Glomerular endothelial cell (primary cell): ENCODE measurements at places on chromosomes 1 and 21. TPM values are rescaled to one million over a fixed set of nuclear protein-coding genes. Genes with fewer than 3 reads are reported as not detected.

DNA sequence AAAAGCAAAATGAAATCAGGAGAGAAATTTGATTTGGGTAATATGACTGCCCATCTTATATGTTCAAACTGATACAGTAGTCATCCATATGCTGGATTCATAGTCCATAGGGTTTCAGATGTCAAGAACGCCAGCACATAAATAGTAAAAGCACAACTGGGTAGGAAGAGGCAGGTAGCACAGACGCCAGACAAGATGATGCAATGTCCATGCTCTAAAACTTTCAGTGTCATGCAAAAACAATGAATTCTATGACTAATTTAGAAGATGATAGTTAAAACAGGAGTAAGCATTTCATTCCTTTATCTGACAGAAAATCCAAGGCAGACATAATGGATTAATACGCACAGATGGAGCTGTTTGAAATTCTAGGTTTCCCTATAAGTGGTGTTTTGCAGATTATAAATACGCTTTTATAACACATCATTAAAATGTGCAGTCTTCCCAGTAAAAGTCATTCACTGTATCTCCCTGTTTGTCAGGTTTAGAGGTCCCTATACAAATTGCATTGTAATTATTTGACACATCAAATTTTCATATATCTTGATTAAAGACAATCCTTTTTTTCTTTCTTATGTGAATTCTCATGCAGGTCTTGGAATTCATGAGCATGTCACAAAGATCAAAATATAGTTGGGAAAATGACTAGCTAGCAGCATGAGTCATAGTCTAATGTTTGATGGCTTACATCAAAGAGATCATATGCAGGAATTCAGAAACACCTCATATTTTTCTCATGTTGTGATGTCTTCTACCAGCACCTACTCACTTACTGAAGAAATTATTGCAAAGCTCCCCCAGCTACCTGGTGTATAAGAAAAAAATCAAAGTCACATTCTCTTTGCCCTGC lies 139.9 kb downstream of the DSCAM start:
- DNase-seq: no peak

GRCh38 chr1:205210756-205211168 lies 740 bp downstream of the DSTYK start:
- DNase-seq: no peak

DNA sequence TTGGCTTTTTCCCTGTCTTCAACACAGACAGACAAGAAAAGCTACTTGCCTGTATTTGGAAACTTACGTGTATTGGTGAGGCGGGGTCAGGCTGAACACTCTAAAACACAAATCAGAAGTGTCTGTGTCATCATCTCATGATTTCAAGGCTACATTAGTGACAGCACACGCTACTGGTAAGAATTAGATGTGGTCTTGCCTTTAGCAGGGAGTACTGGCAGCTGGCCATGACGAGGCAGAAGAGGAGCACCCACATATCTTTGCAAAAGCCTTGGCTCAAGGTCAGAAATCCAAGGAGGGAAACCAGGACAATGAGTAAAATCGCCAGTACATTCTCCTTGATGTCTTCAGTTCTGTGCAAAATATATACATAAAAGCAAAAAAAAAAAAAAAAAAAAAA lies 77.7 kb downstream of the PCNX2 start:
- no peak for DNase-seq

DNA sequence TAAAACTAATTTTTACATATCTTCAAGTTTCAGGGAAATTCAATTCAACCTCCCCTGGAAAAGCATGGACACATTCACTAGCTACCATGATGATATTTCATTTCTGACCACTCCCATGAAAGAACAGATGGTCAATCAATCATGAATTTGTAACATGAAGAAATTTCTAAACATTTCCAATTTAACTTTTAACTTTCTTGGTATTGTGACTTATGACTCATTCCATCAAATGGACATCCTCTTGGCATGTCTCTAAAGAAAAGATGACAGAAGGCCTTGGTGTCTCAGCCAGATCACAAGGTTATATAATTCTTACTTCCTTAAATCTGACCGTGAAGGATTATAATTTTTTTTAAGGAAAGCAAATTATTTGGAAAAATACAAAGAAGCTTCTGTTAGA lies 10.5 kb upstream of the MCOLN3 start:
- no peak for DNase-seq

DNA sequence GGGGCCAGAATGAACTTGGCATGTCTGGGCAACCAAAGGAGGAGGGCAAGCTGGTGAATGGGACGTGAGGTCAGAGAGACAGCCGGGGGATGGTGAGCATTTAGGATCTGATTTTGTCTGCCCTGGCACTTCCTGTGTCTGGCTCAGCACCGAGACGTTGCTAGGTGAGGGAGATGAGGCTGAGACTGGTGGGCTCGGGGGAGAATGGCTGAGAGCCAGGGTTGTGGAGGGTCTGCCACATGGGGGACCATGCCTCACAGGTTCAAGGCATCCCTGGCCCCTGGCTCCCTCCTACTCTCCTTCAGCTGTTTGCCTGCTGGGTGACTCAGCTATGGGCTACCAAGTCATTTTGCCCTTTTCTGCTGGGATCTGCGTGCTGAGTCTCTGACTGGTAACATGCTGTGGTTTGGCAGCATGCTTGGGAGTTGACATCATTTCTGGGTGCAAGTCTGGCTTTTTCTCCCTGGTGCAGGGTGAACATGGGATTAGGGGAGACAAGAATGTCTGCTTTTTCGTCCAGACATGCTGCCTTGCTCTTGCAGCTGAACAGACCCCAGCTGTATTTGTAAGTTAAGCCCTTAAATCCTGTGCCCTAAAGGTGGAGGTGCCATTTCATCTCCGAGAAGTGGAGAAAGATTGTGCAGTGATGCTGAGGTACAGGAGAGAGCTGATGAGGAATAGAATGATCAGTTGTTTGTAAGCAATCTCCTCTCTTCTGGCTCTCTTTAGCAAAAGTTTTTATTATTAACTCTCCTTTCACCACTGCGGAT lies 17.6 kb downstream of the GALNT2 start:
- no peak for DNase-seq

- no peak for DNase-seq
These were observed 25.8 kb upstream of the KLHDC8A start for GRCh38 chr1:205382561-205382960.

GRCh38 chr1:40255231-40255630 lies 2.8 kb upstream of the ZMPSTE24 start:
- DNase-seq: no peak

- no peak for DNase-seq
These were observed 45.8 kb downstream of the COLGALT2 start for GRCh38 chr1:183991756-183992155.

The LMO4 gene
- 17.1 and 17.6 TPM in 2 replicates for total RNA-seq
